ENCODE measurements at places on chromosomes 7 and 10.

DNA sequence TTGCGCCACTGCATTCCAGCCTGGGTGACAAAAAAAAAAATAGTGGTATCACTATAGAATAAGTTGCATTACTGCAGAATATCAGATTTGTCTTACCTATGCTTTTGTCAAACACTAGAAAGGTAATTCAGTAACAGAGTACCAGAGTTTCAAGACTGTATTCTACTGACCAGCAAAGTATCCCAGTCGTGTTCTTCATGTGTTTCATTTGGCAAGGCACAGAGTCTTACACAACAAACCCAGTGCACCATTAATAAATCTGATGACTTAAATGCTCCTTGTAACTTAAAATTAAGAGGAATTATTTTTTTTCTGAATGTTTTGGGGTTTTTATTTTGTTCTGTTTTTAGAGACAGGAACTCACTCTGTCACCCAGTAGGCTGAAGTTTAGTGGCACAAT lies 34.4 kb upstream of the PBLD start:
- ATAC-seq: no peak

DNA sequence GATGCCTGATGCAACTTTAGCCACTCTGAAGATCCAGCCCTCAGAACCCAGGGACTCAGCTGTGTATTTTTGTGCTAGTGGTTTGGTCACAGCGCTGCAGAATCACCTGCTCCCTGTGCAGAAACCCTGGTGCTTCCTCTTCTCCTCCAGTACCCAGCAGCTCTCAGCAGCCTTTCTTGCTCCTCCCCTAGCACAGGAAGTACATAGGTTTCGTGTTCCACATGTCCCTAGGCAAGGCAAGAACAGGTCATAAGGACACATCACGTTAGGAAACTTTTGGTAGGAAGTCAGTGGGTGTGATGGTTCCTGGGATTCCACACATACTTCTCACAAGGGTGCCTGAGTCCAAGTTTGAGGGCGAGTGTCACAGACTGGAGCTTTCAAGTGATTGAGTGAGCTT lies 167.9 kb upstream of the PRSS1 start:
- ATAC-seq: no peak

DNA sequence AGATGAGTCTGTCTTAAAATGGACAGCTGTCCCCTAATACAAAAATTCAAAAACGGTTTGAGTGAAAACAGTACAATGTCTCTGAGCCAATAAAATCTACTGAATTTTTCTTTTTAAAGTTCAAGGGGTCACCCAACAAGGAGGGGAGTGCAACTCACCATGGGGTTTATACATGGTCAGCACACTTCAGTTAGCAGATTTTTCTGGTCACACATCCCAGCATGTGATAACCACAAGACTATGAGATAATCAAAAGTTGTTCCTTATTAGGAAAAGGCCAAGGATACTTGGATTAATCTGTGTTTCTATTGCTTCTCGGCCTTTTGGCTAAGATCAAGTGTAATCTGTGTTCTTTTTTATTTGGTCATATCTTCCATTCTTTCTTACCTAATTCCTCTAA lies 31.6 kb downstream of the ABCB5 start:
- ATAC-seq: no peak

DNA sequence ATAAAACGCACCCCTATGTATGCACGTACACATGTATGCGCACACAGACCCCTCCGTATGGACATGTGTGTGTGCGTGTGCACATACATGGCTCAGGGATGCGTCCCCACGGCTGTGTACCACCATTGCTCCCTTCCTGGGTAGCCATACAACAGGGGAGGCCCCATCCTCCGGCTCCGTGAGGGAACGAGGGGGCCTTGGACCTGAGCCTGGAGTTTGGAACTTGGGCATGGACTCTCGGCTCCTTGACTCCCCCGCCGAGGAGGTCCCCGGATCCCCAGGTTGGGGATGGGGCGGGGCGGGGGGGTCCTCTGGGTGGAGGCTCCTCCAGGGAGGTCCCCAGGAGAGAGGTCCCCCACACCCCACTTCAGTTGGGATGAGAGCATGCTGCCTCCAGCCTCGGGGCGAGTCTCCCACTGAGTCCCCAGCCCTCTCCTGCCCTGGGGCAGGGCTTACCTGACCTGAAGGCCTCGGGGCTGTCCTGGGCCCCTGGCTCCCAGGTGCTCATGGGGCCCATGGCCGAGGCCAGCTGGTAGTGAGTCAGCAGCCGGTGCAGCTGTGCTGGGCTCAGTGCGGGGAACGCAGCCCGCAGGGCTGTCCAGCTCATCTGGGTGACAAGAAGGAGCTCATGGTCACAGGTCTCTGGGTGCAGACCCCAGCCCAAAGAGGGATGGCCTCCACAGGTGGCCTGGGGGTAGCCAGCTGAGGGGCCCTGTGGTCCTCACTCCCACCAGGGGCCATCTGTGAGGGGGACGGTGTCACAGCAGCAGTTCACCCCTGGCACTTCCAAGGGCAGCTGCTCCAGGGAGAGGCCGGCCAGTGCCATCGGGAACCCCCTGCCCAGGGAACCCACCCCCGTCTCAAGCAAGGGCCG lies 29.9 kb downstream of the AP5Z1 start:
- ATAC-seq: no peak

DNA sequence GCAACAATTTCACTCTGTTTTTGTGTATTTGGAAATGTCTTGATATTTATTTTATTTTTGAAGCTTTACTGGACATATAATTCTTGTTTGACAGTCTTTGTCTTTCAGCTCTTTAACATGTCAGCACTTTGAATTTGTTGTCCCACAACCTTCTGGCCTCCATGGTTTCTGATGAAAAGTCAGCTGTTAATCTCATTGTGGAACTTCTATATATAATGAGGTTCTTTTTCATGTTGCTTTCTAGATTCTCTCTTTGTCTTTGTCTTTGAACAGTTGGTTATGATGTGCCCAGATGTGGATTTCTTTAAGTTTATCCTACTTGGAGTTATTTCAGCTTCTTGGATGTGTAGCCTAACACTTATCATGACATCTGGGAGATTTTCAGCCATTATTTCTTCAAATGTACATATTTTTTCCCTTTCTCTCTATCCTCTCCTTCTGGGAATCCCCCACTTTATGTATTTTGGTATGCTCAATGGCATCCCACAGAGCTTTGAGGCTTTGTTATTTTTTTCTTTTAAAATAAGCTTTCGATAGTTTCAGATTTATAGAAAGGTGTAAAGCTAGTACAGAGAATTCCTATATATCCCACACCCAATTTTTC lies 9.5 kb upstream of the LMTK2 start:
- no peak for ATAC-seq

- no peak for ATAC-seq
Measured at GRCh38 chr7:128867241-128867640, 4.6 kb downstream of the ATP6V1F start.

DNA sequence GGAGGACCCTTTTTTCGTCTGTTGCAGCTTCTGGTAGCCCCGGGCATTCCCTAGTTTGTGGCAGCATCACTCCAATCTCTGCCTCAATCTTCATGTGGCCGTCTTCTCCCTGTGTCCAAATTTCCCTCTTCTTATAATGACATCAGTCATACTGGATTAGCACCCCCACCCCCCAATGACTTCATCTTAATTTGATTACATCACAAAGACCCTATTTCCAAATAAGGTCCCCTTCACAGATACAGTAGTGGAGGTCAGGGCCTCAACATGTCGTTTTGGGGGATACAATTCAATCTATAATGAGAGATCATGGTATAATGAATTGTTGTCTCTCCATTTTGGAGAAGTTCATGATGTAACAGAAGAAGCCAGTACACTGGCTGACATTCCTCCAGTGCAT lies 28.1 kb upstream of the EZH2 start:
- ATAC-seq: no peak

DNA sequence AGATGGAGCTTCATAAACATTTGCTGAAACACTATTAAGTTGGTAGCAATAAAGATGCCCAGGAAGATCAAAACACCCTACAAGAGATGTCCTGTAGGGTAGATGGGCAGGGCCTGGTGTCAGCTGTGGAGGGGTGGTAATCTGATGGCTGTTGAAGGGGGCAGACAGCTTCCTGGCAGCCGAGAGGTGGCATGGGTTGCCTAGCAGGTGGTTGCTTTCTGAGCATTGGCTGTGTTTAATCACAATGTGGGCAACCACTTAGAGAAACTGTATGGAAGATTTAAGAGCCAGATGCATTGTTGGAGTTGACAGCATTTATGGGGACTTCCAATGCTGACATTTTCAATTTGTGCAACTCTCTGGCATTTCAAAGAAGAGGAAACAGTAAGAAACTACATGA lies 79.9 kb upstream of the SLC26A5 start:
- ATAC-seq: no peak

DNA sequence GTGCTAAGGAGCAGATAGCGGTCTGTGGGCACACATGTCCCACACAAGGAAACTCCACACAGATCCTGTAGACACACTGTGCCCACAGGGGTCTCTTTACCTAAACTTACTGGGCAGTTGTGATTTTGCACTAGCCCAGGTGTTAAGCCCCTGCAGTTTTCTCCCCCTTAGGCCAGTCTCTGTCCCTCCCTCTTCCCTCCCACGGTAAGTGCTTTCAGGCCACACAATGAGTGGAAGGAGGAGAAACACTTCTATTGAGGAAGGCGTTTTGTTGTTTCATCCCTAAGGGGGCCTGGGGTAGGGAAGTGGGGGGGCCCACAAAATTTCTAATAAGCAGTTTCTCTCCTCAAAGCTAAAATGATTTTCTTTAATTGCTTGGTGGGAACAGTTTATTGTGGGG lies 51.4 kb downstream of the FBXW4 start:
- no peak for ATAC-seq

GRCh38 chr10:96850825-96851224 lies 18.7 kb downstream of the LCOR start:
- ATAC-seq: peak; percentile 94

GRCh38 chr10:10630281-10630680 lies 387.4 kb upstream of the CELF2 start:
- ATAC-seq: no peak

DNA sequence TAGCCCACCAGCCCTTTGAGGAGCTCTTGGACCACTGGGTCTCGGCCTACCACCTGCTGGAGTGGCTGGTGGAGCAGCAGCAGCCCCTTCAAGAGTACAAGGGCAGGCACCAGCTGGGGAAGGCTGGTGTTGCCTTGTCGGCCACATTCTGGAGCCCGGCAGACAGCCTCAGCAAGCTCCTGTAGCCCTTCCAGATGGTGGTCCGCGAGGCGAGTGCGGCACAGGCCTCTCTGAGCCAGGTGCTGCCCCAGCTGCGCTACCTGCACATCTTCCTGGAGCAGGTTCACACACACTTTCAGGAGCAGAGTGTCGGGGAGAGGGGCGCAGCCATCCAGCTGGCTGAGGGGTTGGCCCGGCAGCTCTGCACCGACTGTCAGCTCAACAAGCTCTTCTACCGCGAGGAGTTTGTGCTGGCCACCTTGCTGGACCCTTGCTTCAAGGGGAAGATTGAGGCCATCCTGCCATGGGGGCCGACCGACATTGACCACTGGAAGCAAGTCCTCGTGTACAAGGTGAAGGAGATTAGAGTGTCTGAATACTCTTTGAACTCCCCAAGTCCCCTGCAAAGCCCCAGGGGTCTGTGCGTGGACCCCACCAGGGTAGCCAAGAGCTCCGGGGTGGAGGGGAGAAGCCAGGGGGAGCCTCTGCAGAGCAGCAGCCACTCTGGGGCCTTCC lies 7.0 kb upstream of the ACTR3C start:
- no peak for ATAC-seq

DNA sequence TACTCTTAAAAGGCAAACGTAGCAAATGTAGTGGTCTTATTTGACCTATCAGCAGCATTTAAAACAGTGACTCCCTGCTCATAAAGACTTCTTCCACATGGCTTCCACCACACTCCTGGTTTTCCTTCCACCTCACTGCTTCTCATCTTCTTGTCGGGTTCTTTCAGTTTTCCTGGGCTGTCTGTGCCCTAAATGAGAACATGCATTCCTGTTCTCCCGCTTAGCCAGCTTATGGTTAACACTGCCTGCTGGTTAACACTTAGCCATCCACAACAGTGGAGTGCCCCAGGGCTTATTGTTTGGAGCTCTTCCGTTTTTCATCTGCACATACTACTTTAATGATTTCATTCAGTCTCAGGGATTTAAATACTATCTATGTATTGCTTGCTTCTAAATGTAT lies 34.3 kb upstream of the EXOC6 start:
- ATAC-seq: no peak

GRCh38 chr7:118995350-118995749 lies 770.8 kb downstream of the ANKRD7 start:
- no peak for ATAC-seq

DNA sequence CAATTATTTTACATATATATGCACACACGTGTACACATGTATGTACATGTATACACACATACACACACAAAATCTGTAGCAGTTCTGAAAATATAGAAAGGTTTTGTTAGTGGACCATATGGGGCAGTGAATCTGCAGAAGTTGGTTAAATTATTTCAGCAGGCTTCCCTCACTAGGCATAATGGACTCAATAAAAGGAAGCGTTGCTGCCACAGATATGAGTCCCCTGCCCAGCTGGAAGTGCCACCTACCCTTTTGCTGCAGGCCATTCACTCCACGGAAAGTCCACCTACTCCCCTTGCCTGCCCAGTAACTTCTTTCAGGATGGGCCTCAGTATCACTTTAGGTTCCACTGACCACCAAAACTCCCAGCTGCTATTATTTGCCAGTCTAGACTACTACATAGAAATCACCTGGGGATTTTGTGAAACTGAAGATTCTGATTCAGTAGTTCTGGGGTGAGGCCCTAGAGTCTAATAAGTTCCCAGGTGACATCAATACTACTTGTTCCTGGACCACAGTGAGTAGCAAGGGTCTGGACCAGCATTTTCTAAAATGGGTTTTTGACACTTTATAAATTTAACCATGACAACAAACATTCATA lies 29.3 kb upstream of the CROT start:
- ATAC-seq: peak; percentile 7

DNA sequence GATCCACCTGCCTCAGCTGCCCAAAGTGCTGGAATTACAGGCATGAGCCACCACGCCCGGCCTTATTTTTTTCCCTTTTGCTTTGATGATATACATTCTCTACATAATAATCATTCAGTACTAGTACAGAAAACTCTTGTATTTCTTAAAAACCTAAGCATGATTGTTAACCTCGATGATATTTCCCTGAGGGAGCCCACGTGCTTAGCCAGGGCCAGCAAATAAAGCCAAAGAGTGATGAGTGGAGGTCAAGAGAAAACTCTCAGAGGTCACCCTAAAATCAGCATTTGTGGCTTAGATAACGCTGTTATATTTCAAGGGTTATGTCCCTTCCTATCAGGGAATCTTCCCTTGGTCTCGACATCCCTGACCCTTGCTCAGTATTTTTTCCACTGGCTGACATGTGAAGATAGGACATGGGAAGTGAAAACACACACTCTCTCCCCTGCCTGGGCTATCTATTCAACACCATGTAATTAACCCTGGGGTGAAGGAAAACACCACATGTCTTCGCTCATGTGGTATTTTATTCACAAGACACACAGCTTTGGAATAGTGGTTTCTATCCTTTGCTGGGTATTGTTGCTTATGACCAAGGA lies 12.6 kb downstream of the FAM200A start:
- ATAC-seq: no peak

Data from SK-N-SH treated with all-trans-retinoic acid at 6 μM for 48 hours (cell line).